Endothelial cell (in vitro differentiated cells): ENCODE measurements at places on chromosomes 2 and 18.

GRCh38 chr2:240351826-240352426 is 83.5 kb upstream of the GPC1 start:
- no peak for DNase-seq

GRCh38 chr2:30800159-30800558 is 7.1 kb downstream of the CAPN13 start:
- DNase-seq = no peak

GRCh38 chr2:101734505-101735165 is 37.1 kb downstream of the MAP4K4 start:
- DNase-seq = no peak

- no peak for DNase-seq
Measured at GRCh38 chr2:197072533-197072932, 146.0 kb upstream of the PGAP1 start.

- DNase-seq = no peak
Measured at GRCh38 chr2:3242747-3243369, 134.8 kb downstream of the EIPR1 start.

GRCh38 chr2:219430633-219431615 is 3.7 kb upstream of the SPEG start:
- DNase-seq = no peak

- DNase-seq = no peak
Measured at GRCh38 chr2:186980787-186981550, 132.0 kb upstream of the ZSWIM2 start.

DNA sequence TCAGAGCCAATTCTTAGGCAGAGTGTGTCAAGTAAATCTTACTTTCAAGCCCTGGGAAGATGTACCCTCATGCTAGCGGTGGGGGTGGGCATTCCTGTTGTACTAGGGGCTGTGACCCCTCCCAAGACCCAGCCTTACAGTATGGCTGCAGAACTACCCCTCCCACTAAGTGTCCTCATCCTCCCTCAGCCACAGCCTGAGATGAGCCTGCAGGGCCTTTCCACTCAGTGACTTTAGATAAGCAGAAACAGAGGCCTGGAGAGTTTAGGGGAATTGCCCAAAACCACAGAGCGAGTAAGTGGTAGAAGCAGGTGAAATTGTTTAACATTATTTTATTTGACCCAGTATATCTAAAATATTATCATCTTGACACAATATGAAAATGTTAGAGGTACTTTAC is 36.6 kb downstream of the TTC32 start:
- no peak for DNase-seq

- no peak for DNase-seq
Measured at GRCh38 chr2:170084820-170085491, 93.0 kb upstream of the MYO3B start.

GRCh38 chr2:22944143-22944542 is 440.8 kb upstream of the KLHL29 start:
- DNase-seq = no peak

DNA sequence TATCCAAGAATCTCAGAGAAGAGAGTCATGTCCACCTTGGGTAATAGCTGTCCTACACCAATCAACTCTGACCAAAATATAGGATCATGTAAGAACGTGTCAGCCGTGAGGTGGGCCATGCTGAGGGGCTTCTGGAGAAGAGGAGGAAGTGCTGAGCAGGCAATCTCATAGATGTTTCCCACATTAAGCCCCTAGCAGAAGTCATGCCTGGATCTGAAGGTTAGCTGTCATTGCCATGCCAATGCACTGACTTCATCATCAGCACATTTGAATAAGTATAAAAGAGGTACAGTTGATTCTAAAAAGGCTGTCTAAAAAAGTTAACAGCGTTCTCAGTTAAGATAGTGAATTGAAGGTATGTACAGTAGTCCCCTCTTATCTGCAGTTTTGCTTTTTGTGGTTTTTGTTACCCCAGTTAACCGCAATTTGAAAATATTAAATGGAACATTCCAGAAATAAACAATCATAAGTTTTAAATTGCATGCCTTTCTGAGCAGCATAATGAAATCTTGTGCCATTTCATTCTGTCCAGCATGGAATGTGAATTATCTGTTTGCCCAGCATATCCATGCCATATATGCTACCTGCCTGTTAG is 67.2 kb upstream of the TMEM17 start:
- no peak for DNase-seq

DNA sequence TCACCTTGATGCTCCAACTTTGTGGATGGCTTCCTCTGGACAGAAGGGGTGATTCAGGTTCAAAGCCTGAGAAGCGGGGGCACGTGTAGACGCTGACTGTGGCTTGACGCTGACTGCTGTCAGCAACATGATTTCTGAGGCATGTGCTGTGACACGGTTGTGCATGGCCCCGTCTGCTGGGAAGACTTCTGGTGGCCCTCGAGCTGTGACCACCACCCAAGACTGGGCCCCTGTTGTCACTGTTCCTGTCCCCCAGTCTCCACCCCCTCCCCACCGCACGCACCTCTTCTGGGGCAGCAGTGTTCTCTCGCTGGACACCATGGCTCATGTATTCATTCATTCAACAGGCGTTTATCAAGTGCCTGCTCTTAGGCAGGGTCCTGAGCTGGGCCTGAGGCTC is 245.0 kb downstream of the FAM210A start:
- no peak for DNase-seq

- DNase-seq = no peak
Measured at GRCh38 chr2:166230724-166231070, 102.9 kb upstream of the SCN1A start.

DNA sequence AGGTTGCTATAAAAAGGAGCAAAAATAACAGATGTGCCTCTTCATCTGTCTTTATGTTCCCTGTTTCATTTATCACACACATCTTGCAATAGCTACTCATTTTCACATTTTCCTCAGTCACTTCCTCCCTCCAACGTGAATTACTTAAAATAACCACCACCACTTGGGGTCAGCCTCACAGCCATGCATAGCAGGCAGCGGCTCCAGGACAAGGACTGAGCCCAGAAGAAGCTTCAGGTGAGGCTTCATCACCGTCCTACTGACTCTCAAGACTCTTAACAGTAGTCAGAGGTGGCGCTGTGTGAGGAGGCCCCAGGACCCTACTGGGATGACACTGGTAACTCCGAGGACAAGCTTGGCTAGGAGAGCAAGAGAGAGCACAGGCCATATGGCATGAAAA is 15.5 kb upstream of the ST8SIA5 start:
- no peak for DNase-seq

- DNase-seq = no peak
Measured at GRCh38 chr18:37661478-37661877, 95.9 kb upstream of the CELF4 start.

GRCh38 chr2:30790879-30791278 is 16.4 kb downstream of the CAPN13 start:
- no peak for DNase-seq

GRCh38 chr2:108988796-108989713 is at the start of gene EDAR:
TSS of gene EDAR (minus strand) at chr2:108989220. CDS start at chr2:108931014, 58,206 bp downstream.
- DNase-seq = peak; percentile 64

- DNase-seq = no peak
Measured at GRCh38 chr2:45984366-45984765, 312.8 kb upstream of the EPAS1 start.

DNA sequence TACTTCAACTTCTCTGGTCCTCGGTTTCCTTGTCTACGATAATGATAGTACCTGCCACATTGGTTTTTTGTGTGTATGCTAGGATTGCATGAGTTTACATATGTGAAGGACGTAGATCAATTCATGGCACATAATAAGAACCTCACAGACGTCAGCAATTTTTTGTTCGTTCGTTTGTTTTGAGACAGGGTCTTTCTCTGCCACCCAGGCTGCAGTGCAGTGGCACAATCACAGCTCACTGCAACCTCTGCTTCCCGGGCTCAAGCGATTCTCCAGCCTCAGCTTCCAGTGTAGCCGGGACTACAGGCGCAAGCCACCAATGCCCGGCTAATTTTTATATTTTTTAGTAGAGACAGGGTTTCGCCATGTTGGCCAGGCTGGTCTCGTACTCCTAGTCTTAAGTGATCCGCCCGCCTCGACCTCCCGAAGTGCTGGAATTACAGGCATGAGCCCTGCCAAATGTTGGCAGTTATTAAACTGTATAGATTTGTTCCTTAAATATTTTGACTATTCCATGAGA is 756 bp upstream of the SLC35F5 start:
- DNase-seq = peak; percentile 7

- DNase-seq = no peak
Measured at GRCh38 chr2:201109186-201109585, 6.8 kb upstream of the CFLAR start.

DNA sequence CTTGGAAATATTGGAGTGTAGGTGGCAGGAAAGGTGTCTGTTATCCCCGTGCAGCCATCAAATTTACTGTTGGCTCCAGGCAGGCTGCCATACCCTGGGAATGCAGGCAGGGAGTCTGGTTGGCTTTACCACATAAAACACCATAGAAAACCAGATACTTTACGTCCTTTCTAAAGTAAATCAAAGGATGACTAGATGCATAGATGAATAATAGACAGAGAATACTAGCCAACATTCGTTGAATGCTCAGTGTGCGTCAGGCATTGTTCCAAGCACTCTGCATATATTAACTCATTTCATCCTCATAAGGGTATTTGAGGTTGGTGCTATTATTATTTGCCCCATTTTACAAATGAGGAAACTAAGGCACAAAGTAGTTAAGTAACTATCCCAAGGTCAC is 65.2 kb downstream of the VSNL1 start:
- DNase-seq = no peak

DNA sequence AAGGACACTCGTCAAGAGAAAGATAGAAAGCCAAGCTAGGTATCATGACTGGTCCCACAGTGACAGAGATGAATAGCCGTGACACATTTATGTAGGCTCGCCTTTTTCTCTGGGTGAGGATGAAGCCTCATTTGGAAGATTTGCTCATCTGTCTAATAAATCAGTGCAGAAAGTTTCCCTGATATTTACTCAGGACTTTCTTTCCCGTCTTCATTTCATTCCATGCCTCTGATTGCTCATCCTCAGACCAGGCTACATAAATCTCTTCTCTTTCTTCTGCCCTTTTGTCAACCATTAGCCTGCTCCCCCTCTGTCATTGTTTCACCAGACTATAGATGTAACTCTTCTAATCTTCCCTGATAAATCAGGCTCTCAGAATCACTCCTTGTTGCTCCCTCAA is 361.8 kb upstream of the MEIS1 start:
- DNase-seq = no peak

GRCh38 chr2:191693778-191694177 is 15.8 kb downstream of the NABP1 start:
- no peak for DNase-seq

GRCh38 chr2:70828914-70829824 is 6.4 kb downstream of the CD207 start:
- DNase-seq = peak; percentile 20

DNA sequence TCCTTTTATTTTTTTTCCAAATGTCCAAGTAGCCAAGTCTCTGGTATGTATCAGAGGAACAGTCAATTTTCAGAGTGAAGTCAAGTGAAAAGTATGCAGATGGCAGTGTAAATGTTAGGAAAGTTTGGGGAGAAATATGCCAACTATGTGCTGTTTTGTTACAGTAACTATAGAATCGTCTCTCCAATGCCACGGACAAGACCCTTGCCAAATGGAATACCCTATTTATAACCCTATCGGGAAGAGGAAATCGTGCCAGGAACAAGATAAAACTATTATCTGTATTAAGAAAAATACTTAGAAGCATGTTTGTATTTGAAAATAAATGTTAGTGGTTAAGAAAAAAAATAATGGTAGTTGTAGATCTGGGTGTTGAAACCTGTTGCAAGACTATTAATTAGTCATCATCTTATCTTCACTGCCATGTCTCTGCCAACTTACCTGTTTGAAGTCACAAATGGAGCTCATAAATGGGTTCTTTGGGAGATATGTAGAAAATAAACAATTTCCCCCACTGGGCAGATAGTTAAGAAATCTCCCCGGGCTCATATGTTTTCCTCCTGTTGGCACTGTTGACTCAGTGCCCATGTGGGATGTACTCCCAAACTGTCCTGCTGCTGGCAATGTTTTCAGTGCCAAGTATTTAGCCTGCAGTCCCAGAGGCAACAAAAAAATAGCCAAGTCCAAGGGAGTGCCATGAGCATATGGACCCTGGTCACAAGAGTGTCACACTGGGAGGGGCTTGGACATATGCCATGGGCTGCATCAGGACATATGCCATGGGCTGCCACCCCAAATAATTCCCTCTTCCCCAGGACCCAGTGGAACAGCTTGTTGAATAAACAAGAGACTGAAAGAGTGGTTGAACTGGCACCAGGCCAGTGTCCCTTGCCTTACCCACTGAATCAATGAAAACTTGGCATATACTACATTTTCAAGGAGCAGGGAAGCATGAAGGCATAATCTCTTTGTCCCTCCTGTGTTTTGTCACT is 366.9 kb downstream of the OSR1 start:
- no peak for DNase-seq

- DNase-seq = no peak
Measured at GRCh38 chr2:120254178-120254577, 1.5 kb downstream of the RALB start.

DNA sequence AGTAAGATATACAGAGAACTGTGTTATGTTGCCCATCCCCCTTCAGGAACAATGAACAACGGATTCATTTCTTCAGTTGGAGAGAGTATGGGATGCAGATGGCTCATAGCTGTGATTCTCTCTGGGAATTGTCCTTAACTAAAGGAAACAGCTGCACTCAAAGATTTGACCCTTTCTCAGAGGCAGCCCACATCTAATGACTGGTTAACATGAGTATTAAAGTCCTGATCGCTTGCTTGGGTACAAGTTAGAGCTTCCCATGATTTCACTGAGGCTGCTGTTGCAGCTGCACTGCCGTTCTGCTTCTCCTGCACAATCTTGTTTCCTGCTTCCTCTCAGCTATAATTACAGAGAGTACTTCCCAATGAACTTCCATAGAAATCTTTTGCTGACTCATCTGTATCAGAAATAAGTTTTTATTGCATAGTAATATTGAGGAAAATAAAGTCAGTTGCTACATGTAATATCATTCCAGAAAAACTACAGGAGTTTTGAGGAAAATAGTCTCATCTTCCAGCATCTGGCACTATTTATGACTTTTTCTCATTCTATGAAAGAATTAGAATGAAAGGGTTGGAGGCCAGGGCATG is 12.8 kb upstream of the SCN9A start:
- peak; percentile 36 for DNase-seq

DNA sequence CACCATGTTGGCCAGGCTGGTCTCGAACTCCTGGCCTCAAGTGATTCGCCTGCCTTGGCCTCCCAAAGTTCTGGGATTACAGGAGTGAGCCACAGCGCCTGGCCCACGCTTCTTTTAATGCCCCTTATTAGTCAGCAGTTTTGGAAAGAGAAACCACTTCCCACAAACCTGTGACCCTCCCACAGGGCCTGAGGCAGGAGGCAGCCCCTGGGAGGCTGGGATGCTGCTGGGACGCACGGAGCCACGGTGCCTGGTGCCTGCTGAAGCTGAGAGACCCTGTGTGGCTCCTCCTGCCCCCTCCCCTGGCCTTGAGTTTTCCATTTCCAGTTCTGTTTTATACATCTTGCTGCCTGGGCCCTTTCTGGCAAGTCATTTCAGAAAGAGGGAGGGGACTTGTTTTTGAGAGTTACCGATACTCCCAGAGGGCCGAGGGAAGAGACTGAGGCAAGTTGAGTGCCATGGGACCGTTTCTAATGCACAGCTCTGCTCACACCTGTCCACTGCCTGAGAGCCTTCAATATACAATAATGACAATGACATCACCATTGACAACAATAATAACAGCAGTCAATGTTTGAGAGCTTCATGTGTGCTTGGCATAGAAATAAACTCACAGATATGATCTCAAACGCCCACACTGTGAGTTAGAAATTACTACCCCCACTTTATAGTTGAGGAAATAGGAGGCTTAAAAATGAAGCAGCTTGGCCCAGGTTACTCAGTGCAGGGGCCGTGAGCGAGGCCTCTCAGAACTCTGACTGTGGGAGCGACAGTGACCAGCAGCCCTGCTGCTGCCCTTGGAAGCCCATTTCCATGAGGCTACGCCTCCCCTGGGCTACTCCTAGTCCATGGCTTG is 78.1 kb upstream of the YWHAQ start:
- no peak for DNase-seq
